ENCODE measurements at places on chromosomes 16 and 17. TPM values are rescaled to one million over a fixed set of nuclear protein-coding genes. Genes with fewer than 3 reads are reported as not detected.

GRCh38 chr16:50367777-50368409 lies 895 bp downstream of the BRD7 start:
- H3K27me3 ChIP-seq = no peaks in the 10 kb centered on the region
- peak overlapping the region; percentile 93 for H3K4me3 ChIP-seq
- H3K4me1 ChIP-seq = peaks cover 3% of the 10 kb centered on the region
- DNase-seq = no peak
- peaks cover 3% of the 10 kb centered on the region for H3K36me3 ChIP-seq

DNA sequence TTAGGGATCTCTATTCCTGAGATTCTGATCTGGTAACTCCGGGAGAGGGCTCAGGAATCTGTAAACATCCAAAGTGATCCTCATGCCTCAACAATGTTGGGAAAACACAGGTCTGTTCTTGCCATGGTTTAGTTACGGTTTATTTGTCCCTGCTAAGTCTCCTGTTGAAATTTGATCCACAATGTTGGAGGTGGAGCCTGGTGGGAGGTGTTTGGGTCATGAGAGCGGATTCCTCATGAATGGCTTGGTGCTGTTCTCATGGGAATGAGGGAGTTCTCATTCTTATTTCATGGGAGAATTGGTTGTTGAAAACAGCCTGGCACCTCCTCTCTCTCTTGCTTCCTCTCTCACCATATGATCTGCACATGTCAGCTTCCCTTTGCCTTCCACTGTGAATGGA lies 608.6 kb upstream of the GOT2 start:
- no peaks in the 10 kb centered on the region for H3K36me3 ChIP-seq
- no peaks in the 10 kb centered on the region for H3K4me1 ChIP-seq
- H3K27me3 ChIP-seq = no peaks in the 10 kb centered on the region
- no peak overlapping the region for H3K27ac ChIP-seq

DNA sequence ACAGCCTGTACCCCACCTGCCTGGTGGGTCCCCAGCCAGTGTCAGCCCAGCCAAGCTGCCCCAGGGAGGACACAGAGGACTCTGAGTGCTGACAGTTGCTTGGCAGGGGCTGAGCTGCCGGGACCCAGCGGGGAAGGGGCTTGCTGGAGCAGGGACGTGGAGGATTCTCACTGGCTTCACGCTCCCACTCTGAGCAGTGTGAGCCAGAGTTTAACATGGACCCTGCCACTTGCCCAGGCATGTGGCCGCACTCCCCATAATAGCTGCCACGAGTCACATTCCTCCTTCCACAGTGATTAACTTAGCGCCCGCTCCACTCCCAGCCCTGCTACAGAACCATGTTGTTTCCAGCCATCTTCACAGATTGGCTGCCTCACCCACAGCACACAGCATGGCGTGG lies 31.2 kb downstream of the SREBF1 start:
- H3K27ac ChIP-seq = no peak overlapping the region
- peaks cover 6% of the 10 kb centered on the region for H3K4me1 ChIP-seq
- H3K36me3 ChIP-seq = peaks cover 81% of the 10 kb centered on the region
- no peak overlapping the region for H3K4me3 ChIP-seq
- DNase-seq = no peak

DNA sequence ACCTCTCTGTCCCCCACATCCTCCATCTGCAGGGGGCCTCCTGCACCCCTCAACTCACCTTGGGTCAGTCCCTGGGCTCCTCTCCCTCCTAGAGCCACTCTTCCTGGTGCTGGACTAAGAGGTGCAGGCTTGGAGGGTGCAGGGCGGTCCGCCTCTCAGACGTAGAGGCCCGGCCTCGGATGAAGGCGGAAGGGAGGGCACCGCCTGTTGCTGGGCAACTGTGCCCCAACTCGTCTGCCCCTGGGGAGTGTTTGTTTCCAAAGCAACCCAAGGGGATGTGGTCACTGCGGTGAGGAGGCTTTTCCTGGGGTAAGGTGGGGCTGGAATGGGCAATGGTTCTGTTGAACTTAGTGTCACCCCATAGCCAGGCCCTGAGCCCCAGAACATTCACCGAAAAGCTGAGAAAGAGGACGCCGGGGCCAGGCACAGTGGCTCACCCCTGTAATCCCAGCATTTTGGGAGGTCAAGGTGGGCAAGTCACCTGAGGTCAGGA lies at the start of gene C16orf54:
Gene C16orf54, minus strand, starts transcription at position 138 of the 493 bp plus-strand sequence. CDS start 1,039 bp downstream, outside the sequence.
- DNase-seq = no peak
- H3K36me3 ChIP-seq = no peaks in the 10 kb centered on the region
- no peaks in the 10 kb centered on the region for H3K27me3 ChIP-seq
- H3K4me3 ChIP-seq = peak within 1 kb of the TSS; percentile 51
- H3K27ac ChIP-seq = peak within 1 kb of the TSS; percentile 54

GRCh38 chr17:75695830-75696271 lies 25.4 kb upstream of the ITGB4 start:
- peaks cover 93% of the 10 kb centered on the region for H3K36me3 ChIP-seq
- no peaks in the 10 kb centered on the region for H3K27me3 ChIP-seq
- H3K27ac ChIP-seq = peak overlapping the region; percentile 85
- no peak overlapping the region for H3K4me3 ChIP-seq
- H3K4me1 ChIP-seq = peaks cover 59% of the 10 kb centered on the region

CDR2L gene
- 28.9 TPM for polyA plus RNA-seq
